ENCODE measurements at places on chromosomes 3 and 15.
A peak's percentile ranks its signal among the peaks of the same experiment; 100 is the strongest.

- no peak for DNase-seq
Measured at GRCh38 chr3:23072693-23073092, 130.4 kb upstream of the UBE2E2 start.

DNA sequence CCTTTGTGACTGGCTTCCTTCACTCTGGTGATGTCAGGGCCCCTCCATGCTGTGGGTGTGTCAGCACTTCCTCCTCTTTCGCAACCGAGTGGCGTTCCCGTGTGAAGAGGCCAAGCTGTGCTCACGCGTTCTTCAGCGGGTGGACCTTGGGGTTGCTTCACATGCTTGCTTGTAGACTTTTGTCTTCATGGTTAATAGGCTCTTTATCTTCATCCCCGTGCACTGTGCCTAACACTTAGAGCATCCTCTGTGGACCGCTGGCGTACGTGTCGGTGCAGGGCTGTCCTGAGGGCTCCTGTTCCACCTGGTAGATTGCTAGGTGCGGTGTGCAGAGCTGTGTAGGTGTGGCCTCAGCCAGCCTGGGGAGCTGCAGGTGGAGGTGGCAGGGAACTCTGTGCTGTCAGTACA lies 182.3 kb downstream of the OR4M2 start:
- DNase-seq: no peak

GRCh38 chr15:97652700-97653167 lies 307.8 kb upstream of the ARRDC4 start:
- peak; percentile 29 for DNase-seq

- no peak for DNase-seq
Measured at GRCh38 chr15:73389971-73390544, 21.3 kb upstream of the HCN4 start.

GRCh38 chr15:77748078-77749064 lies 115.7 kb upstream of the LINGO1 start:
- no peak for DNase-seq

DNA sequence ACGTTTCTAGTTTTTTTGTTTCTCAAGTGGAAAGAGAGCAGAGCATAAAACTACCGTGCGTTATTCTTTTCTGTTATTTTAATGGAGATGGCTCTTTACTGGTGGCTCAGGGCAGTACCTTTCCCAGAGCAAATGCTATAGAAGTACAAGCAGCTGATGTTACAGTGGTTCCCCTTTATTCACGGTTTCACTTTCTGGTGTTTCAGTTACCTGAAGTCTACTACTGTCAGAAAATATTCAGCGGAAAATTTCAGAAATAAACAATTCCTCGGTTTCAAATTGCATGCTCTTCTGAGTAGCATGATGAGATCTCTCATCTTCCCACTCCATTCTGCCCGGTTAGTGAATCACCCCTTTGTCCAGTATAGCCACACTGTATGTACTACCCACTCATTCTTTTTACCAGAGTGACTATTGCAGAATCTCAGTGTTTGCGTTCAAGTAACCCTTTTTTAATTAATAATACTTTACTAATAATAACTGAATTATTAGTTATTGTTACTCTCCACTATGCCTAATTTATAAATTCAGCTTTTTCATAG lies 597.5 kb upstream of the ROBO2 start:
- no peak for DNase-seq

DNA sequence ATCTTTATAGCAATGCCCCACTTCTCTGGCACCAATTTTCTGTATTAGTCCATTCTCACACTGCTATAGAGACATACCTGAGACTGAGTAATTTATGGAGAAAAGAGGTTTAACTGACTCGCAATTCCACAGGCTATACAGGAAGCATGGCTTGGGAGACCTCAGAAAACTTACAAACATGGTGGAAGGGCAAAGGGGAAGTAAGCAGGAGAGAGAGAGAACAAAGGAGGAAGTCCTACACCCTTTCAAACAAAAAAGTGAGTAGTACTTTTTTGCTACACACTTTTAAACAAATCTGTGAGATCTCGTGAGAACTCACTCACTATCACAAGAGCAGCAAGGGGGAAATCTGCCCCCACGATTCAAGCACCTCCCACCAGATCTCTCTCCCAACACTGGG lies 67.8 kb upstream of the ZBED2 start:
- no peak for DNase-seq

GRCh38 chr15:70602834-70603560 lies 160.4 kb downstream of the UACA start:
- DNase-seq: no peak

DNA sequence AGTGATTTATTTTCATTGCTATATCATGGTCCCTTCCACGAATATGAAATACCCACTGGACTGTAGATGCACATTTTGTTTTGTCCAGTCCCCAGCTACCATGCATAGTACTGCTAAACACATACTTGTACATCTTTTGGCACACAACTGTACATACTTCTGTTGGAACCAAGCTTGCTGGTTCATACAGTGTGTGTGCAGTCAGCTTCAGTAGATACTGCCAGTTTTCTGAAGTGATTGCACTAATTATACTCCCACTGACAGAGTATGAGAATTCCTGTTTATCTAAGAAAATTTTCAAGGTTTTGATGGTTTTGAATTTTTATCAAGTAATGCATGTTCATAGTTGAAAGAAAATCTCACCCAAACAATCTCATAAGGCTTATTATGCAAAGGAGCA lies 100.7 kb upstream of the LMCD1 start:
- DNase-seq: no peak

DNA sequence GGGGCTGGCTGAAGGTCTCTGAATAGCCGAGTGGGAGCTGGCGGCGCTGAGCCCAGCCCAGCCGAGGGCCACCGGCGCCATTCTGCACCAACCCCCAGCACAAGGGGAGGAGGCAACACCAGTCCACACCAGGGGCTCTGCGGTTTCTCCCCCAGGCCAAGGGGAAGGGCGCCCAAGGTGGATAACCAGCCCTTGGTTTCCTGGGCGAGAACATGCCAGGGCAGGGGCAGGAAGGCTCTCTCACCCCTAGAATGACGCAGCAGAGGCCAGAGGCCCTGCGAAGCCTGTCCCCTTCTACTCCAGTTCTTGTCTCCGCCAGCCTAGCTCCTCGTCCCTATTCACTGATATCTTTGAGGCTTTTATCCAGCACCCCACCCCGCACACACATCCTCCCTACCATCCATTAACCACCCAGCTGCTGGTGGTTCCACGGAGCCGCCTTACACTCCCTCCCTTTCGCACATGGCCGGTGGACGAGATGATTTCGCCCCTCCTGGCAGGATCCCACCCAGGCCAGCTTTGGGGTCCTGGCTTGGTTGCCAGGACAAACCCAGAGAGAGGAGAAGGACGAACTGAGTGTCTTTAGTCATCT lies 1.3 kb downstream of the RBPMS2 start:
- no peak for DNase-seq

DNA sequence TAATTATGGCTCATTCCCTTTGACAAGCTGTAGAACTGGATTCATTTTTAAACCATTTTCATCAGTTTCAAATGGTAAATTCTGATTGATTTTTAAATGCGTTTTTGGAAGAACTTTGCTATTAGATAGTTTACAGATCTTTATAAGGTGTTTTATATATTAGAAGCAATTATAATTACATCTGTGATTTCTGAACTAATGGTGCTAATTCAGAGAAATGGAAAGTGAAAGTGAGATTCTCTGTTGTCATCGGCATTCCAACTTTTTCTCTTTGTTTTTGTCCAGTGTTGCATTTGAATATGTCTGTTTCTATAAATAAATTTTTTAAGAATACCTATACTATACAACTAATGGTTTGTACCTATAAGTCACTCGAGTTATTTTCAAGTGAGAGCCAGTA lies 62.7 kb downstream of the PXYLP1 start:
- no peak for DNase-seq

DNA sequence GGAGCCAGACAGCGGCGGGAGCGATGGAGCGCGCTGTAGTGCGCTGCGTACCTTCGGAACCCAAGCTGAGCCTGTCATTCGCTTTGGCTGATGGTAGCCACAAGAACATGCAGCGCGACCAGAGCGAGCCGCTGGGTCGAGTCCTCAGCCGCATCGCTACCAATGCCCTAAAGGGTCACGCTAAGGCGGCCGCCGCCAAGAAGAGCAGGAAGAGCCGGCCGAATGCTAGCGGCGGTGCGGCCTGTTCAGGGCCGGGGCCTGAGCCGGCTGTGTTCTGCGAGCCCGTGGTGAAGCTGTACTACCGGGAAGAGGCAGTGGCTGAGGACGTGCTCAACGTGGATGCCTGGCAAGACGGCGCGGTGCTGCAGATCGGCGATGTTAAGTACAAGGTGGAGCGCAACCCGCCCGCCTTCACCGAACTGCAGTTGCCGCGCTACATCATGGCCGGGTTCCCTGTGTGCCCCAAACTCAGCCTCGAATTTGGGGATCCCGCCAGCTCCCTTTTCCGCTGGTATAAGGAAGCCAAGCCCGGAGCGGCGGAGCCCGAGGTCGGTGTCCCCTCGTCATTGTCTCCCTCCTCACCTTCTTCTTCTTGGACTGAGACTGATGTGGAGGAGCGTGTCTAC lies 498 bp downstream of the PDE12 start:
- no peak for DNase-seq

GRCh38 chr3:126456766-126457388 lies 18.8 kb downstream of the ZXDC start:
- DNase-seq: no peak

- DNase-seq: no peak
Measured at GRCh38 chr3:25476639-25477038, 48.6 kb downstream of the RARB start.

- peak; percentile 13 for DNase-seq
Measured at GRCh38 chr15:76057332-76058000, 2.3 kb upstream of the TMEM266 start.

- no peak for DNase-seq
Measured at GRCh38 chr3:197682713-197683112, 54.0 kb downstream of the RUBCN start.

GRCh38 chr3:43496740-43497375 lies 125.0 kb downstream of the ANO10 start:
- no peak for DNase-seq

- DNase-seq: no peak
Measured at GRCh38 chr3:194007592-194008337, 128.2 kb upstream of the HES1 start.

DNA sequence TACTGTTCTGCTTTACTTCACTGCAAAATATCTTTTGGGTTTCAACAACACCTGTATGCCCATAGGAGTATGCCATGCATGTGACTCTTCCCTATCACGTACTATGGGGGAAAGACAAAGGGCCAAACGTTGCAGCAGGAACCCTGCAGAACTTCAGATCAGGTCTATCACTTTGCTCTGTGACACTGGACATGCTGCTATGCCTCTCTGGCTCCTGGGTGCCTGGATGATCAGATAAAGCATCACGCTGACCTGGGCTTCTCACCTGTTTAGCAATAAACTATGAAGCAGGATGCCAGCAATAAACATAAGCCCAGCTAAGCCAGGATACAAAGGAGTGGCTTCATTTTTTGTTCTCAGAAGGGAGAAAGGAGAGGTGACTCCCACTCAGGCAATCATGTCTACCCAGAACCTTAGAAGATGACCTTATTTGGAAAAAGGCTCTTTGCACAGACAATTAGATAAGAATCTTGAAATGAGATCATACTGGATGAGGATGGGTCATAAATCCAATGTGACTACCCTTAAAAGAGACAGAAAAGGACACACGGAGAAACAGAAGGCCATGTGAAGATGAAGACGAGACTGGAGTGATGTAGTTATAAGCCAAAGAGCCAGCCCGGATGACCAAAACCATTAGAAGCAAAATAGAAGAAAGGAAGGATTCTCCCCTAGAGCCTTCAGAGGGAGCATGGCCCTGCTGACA lies 19.3 kb downstream of the POMGNT2 start:
- no peak for DNase-seq
